HCT116 (cell line): ENCODE measurements at places on chromosomes 13 and 19. TPM values are rescaled to one million over a fixed set of nuclear protein-coding genes. Genes with fewer than 3 reads are reported as not detected.

DNA sequence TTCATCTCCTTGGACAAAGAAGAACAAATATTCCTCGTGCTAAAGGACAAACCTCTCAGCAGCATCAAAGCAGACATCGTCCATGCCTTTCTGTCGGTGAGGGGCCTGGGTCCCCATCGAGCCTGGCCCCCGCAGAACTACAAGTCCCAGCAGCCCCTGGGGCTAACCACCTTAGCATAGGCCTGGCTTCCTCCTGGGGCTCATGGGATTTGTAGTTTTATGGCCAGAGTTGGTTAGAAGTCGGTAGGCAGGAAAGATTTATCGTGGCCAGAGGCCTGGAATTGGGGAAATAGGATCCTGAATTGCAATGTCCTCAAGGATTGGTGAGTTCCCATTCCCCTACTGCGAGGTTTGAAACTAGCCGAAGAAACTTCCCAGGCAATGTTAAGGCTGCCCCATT lies 19.6 kb downstream of the TMEM150B start:
- no peak for DNase-seq

DNA sequence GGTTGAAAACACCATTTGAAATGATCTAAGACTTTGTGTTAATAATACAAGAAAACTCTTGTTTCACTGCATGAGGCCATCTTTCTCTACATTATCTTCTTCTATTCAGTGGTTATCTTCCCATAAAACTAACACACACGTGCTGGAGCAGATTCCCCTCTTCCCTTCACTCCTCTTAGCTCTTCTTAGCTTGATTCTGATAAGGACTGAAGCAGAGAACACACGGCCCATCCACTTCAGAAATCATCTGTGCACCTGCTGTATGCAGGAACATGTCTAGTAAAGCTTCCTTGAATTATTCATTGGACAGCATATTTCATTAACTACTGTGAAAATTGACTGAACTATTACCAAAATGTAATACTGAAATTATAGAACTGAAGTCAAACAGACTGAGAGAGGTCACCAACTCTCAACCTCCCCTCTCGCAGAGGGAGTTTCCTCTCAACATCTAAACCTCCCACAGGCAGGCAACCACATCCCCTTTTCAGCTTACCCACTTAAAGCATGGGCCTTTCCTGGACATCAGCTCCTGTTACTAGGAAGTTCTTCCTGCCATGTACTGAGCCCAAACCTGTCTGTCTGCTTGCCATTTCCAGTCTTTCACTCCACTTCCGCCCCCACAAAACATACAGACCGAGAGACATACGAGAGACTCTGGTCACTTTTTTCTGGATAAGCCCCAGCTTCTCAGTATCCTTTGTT lies 113.9 kb downstream of the CRYL1 start:
- DNase-seq, result no peak

DNA sequence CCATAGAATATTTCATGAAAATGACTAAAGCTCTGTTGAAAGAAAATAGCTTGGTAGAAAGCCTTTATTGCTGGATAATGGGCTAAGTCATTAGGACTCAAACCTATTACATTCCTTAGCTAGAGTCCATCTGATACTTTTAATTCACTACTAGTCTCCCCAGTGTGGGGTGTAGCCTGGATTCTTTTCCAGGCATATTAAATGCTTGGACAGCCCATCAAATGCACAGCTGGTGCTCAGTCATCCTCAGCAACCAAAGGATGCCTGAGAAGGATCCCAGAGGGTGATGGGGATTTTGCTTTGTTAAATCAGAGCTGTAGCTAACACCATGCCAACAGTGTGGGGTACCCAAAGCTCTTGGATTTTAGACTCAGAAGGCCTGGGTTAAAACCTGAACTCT lies 153.5 kb downstream of the DLEU7 start:
- no peak for DNase-seq

DNA sequence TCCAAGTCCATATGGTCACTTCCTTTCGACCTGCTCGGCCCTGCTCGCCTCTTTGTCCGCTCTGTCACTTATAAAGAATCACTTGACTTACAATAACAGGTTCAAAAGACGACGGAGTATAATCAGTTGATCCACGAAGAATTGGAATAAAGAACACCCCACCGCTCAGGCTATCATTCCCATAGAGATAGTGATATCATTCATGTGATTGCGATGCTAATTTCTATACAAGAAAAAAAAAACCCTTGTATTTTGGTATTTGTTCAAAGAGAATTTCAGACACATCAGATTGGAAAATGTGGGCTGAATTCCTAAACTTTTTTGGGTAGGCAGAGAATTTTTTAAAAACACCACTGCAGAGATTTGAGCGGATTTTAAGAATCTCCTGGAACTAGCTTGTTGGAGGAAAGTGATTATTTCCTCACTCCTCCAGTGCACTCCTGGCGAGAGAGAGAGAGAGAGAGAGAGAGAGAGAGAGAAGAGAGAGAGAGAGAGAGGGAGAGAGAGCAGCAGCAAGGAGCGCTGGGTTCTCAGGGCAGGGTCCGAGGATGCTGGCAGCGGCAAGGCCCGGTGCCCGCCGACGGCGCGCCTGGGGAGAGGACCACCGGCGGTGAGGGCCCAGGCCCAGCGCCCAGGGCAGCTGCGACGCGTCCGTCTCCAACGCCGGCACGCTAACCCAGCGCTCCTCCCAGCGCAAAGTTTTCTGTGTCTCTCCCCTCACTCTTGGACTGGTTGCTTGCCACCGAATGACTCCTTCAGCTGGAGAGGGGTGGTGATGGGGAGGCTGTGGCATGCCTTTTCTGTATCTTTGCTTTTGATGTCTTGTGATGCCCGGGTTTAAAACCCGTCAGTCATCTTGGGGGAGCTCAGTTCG lies 149.0 kb upstream of the ZNF536 start:
- no peak for DNase-seq

- DNase-seq, result peak; percentile 23
These were observed 7.5 kb downstream of the ZNF610 start for GRCh38 chr19:52343548-52343947.

DNA sequence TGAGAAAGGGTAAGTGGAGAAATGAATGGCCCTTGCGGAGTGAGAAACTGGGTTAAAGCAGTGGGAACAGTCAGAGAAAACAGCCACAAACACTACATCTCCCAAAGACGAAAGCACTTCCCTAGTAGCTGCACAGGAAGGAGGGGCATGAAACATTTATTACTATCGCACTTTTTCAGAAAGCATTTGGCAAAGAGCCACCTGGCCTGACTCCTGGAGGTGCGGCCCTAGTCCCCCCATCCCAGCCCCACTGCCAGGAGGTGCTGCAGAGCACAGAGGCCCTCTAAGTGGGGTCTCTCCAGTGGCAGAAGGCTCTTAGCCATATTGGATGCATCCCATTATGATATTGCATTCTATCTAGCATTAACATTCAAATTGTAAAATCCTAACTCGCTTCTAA lies 55.8 kb downstream of the MTMR6 start:
- DNase-seq, result no peak

DNA sequence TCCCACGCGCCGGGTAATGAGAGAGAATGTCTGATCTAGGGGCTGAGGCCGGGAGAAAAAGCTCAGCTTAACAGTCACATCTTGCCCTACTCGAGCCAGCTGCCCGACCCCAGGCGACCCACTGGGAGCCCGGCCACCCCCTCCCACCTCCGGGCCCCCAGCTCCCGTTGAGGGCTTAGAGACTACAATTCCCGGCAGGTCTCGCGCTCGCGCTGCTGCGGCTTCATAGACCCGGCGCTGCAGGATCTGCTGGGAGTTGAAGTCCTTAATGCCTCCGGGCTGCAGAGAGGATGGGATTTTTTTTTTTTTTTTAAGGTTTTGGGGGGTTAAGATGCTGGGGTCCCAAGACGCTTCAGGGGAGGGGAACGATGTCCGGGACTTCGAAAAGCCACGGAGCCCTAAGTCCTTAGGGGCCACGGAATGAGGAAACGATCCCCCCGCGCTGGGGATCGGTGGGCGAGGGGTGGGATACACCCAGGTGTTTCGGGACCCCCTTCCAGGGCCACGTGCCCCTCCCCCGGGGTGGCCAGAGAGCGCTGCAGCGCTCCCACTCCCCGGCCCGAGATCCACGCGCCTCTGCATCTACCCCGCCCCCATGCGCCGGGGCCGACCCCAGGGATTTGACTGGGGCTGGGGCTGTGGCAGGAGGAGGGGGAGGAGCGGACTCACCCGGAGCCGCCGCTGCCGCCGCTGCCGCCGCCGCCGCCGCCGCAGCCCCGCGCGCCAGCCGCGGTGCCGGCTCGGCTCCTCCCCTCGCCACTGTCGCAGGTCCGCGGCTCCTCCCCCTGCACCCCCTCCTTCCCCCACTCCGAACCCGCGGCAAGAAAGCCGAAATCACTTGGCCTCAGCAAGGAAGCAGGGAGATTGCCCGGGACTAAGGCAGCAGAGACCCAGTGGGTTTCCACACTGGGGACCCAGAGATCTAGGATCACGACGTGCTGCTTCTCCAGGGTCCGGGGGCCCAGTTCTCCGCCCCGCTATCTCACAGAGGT lies at the start of gene SYT3:
TSS of gene SYT3 (minus strand) at position 761 of the 992 bp plus-strand sequence. CDS start 2,470 bp downstream, outside the sequence.
- no peak for DNase-seq

DNA sequence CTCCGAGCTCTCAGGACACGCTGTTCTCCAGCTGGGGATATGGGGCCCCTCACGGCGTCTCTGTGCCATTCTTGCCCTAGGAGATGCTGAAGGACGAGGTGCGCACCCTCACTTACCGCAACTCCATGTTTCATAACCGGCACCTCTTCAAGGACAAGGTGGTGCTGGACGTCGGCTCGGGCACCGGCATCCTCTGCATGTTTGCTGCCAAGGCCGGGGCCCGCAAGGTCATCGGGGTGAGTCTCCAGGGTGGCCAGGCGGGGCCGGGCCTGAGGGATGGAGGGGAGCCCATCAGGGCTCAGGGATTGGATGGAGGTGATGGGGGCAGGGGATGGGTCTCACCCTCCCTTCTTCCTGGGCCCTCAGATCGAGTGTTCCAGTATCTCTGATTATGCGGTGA lies 4.8 kb downstream of the PRMT1 start:
- DNase-seq, result no peak

DNA sequence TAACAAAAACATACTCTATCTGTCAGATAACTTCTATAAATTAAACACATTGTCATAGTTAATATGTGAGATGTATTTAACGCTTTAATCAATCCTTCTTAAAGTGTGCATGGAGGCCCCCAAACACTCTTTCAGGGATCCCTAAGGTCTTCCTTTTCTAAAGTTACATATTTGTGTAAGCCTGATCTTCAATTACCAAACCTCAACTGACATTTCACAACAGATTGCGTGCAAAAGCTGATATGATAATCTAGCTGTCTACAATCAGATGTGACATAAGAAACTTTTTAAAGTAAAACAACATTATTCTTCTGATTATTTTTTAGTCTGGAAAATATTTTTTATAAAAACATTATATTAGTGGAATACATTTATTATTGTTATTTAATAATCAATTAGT lies 1850.4 kb downstream of the OLFM4 start:
- no peak for DNase-seq

- DNase-seq, result no peak
These were observed 1025.3 kb downstream of the EFNB2 start for GRCh38 chr13:105509981-105510762.

DNA sequence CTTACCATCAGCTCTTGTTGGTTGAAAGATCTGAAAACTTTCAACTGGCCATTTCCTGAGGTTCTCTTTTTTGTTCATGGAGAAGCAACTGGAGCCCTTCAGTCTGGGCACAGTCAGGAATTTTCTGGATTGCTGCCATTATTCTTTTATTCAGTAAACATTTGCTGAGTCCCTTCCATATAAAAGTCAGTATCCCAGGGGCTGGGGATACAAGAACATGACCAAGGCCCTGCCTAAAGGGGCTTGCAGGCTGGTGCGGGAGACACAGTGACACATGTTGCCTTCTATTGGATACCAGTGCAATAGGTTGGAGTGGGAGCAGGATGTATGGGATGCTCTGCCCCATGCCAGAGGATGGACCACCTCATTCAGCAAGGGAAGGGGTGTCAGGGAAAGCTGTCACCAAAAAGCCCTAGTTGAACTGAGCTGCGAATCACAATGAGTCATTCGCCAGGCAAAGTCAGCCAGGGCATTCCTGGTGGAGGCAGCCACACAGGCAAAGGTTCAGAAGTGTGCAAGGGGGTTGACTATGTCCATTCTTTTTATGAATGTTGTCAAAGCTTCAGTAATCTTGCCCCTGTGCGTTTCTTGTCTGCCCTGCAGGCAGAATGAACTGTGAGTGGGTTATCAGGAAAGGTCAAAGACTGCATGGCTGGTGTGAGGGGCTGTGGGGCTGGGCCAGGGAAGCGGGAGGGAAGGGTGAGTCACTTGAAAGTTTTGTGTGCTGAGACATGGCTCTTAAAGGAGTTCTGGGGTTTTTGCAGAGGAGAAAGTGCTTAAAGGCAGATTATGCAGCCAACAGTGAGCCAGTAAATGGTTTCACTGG lies 395.9 kb downstream of the KCNRG start:
- DNase-seq, result peak; percentile 69

- peak; percentile 34 for DNase-seq
These were observed 67.8 kb downstream of the SPACA7 start for GRCh38 chr13:112443995-112444311.

DNA sequence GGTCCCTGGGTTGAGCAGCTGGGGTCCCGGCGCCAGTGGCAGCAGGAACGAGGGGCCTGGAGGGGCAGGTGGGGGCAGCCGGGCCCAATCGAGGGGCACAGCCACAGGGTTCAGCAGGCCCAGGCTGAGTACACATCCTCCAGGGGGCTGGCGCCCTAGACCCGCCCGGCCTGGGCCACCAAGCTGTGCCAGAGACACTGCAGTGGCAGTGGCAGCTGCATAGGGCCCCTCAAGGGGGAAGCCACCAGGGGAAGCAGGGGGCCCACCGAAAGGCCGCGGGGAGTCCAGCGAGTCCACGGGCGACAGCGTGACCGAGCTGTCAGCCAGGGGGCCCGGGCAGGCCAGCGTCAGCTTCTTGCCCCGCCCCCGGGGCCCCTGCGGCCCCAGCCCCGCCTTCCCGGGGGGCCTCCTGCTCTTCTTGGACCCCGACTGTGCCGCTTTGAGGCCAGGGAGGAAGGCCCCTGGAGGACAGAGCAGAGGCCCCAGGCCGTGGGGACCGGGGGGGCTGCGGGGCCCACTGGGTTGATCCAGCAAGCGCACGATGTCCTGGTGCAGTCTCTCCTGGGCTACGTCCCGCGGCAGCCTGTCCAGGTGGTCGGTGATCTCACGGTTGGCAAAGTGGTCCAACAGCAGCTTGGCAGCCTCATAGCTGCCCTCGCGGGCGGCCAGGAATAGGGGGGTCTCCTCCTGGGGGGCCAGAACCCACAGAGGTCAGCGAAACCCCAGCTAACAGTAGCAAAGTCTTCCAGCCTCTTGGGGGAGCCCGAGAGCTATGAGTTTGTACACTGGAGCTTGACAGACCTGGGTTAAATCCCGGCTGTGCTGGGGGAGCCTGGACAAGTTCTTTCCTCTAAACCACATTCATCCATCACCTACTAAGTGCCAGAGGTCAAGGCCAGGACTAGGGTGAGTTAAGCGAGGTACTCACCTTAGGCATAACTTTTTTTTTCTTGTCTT lies 39.5 kb downstream of the NOTCH3 start:
- DNase-seq, result peak; percentile 35

BORA gene
- total RNA-seq, result 27.6 TPM

C1QTNF9B gene
- not detected for total RNA-seq

LGALS4 gene
- 0.86 TPM for total RNA-seq
